NCI-H1417 (cell line): ENCODE measurements at places on chromosomes 2 and 18.

- DNase-seq = no peak
Observed at GRCh38 chr2:129491308-129491707, 488.2 kb upstream of the RAB6C start.

DNA sequence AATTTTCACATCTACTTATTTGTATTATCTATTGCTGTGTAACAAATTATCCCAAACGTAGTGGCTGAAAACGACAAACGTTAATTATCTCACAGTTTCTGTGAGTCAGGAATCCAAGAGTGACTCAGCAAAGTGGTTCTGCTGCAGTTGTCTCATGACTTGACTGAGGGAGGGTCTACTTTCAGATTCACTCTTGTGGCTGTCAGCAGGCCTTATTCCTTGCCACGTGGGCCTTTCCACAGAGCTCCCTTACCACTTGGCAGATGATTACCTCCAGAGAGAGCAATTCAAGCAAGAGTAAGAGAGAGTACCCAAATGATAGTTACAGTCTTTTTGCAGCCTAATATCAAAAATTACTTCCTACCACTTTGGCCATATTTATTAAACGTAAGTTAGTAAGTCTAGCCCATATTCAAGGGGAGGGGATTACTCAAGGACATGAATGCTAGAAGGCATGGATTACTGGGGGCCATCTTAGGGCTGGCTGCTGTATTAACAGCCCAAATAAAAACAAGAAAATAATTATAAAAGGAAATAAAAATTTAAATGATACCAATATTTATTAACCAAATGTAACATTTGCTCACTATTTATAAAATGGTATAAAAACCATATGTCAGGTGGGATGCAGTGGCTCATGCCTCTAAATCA, 48.7 kb upstream of the NBEAL1 start:
- DNase-seq = no peak

- no peak for DNase-seq
Observed at GRCh38 chr2:218252509-218253231, 8.1 kb upstream of the GPBAR1 start.

DNA sequence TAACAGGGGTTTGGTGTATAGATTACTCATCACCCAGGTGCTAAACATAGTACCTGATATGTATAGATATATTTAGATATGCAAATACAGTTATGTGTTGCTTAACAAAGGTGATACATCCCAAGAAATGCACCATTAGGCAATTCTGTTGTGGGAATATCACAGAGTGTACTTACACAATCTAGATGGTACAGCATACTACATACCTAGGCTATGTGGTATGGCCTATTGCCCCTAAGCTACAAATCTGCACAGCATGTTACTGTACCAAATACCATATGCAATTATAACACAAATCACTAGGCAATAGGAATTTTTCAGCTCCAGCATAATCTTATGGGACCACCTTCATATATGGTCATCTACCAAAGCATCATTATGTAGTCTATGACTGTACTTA, 43.5 kb upstream of the NPAS2 start:
- no peak for DNase-seq

DNA sequence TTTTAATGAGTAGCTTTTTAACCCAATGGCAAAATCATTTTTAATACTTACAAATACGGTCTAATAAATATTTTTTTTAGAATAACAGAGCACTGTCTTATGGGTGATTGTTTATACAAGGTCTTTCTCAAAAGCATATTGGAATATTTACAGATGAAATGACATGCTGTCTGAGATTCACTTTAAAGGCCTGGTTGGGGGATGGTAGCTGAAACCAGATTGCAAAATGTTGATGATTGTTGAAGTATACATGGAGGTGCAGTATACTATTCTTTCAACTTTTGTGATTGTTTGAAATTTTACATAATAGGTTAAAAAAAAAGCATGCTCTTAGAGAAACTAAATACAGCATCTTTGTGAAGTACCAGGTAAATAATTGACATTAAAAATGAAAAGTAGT, 111.2 kb downstream of the FMNL2 start:
- no peak for DNase-seq

- DNase-seq = peak; percentile 80
Observed at GRCh38 chr2:234496055-234496834, 636 bp downstream of the ARL4C start.

DNA sequence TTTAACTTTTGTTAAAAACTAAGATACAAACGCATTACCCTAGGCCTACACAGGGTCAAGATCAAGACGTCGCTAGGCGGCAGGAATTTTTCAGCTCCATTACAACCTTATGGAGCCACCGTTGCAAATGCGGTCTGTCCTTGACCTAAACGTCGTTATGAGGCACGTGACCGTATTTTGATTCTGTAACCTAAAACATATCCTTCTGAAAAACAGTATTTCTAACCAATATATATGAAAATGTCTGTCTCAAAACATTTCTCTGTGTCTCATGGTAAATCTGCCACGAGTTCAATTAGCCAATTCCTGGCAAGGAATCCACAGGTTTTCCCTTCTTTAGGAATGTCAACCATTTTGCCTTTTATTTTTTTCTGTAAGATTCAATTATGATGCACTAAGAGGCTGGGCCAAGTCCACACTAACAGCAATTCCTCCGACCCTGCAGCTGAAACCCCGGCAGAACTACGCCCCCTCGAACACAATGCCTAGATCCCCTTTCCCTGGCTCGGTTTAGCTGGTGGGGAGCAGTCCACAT, 1.7 kb downstream of the RTN4 start:
- DNase-seq = peak; percentile 46

GRCh38 chr2:237742191-237742590, 56.4 kb upstream of the RBM44 start:
- no peak for DNase-seq

GRCh38 chr18:77170890-77171410, 38.4 kb upstream of the MBP start:
- no peak for DNase-seq

DNA sequence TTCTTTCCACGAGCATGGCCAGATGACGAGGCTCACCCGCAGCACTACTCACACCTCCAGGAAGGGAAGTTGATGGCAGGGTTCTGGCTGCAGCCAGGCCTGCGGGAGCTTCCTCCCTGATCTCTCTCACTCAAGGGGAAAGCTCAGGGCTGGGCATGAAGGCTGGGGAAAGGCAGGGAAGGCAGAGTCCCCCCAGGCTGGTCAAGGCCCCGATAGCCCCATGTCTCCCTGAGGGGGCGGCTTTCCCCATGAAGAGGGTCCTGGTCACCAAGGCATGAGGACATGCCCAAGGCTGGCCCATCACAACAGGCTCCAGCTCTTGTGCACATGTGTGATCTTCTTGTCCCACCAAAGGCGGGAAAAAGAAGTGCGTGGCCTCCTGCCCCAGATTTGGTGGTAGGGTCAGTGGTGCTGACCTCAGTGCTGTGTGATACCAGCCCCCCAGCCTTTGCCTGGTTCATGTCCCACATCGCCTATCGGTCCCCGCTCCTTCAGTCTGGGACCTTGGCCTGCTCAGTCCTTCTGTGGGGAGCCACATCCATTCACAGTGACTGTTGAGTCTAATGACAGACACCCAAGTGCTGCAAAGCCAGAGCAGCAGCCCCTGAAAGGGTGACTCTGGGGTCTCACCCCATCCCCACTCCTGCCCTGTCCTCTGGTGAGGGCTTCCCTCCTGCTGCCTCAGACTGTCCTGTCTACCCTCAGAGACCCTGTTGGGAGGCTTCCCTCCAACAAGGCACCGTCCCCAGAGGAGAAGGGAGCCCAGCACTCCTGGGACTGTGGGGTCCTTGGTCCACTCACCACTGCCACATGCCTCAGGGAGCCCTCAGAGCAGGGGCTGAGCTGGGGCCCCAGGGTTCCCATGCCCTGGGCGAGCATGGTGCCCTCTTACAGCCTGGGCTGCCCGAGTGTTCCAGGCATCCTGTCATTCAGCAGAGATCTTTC, 49.8 kb upstream of the ALPP start:
- DNase-seq = no peak

- peak; percentile 34 for DNase-seq
Observed at GRCh38 chr2:179550214-179550613, 285.6 kb upstream of the SESTD1 start.

GRCh38 chr2:134662751-134663150, 56.0 kb downstream of the TMEM163 start:
- DNase-seq = no peak

- no peak for DNase-seq
Observed at GRCh38 chr2:134070281-134070741, 183.6 kb upstream of the MGAT5 start.

DNA sequence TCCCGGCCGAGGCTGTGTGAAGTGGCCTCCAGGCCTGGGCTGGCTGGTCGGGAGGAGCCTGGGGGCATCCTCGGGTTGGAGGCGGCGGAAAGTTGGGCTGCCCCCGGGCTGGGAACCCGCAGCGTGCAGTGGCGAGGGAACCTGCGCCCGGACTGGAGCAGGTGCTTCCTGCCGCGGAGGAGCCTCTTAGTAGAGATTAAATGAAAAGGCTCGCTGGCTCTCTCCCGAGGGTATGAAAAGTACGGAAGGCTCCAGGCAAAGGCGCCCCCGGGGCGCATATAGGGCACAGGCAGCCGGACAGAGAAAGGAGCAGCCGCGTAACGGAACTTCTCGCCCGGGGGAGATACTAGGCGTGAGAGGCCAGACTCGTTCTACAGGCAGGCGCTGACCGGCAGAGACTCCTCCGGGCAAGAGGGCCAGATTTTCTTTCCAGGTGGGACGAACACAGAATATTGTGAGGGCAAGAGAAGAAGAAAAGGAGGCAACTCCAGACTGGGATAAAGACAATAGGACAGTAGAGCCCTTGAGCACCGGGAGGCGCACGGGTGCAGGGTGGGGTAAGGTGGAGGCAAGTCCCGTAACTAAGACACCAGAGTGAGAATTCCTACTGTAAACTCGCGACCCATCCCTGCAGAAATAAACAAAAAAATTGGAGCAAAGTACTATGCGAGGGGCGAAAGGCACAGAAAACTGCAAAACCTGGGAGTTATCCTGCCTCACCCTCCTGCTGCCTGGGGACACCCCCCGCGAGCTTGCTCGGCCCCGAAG, 816 bp downstream of the CDH2 start:
- peak; percentile 44 for DNase-seq
